ENCODE measurements at places on chromosomes 12 and 14.

DNA sequence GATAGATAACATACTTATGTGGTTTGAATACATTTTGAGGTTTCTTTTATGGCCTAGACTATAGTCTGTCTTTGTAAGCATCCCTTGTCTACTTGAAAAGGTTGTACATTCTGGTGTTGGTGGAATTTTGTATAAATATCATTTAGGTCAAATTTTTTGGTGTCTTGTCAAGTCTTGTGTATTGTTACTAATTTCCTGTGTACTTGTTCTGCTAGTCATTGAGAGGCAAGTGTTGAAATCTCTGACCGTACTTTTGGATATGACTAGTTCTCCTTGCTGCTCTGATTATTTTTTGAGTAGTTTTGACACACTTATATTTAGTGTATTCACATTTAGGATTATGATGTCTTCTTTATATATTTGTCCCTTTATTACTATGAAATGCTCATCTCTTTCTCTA, 219.6 kb downstream of the CCDC91 start:
- no peak for DNase-seq

DNA sequence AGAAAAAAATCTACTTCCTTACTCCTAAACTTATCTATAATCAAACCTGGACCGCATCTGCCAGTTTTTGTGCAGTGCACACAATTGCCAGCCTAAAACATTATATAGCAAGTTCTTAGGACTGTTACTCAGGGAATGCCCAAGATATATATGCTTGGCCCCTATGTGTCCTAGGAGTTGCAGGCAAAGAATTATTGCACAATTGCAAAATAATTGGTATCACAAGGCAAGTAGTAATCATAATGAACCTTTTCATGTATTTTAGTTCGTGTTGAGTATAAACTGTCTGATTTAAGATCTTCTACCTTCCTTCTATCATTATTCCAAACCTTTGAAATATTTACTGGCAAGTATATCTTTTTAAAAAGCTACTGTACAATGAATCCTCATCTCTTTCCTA, 45.5 kb downstream of the TMTC3 start:
- DNase-seq = no peak

DNA sequence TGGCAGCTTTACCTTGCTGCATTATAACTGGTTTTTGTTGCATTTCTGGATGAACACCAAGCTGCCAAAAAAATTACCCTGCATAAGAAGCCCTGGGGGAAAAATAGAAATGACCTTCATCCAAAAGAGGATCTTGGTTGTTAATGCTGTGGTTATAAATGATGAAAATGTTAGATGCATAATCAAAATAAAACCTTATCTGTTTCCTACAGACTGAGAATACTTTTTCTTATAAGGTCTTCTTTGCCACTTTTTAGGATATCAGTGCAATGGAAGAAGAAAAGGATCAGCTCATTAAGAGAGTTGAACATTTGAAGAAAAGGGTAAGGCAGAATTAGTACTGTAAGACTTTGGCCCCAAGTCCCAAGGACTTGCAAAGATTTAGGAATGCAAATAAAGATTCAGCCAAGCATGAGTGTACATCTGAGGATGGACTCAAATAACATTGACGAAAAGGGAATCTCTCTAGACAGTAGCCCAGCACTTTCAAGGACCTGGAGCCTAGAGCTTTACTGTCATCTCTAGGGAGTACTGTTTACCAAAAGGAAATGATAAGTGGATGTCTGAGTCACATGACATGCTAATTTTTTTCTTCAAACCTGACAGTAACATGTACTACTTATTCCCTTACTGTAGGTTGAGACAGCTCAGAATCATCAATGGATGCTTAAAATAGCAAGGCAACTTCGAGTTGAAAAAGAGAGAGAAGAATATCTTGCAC, 10.7 kb downstream of the IFT81 start:
- DNase-seq = no peak

DNA sequence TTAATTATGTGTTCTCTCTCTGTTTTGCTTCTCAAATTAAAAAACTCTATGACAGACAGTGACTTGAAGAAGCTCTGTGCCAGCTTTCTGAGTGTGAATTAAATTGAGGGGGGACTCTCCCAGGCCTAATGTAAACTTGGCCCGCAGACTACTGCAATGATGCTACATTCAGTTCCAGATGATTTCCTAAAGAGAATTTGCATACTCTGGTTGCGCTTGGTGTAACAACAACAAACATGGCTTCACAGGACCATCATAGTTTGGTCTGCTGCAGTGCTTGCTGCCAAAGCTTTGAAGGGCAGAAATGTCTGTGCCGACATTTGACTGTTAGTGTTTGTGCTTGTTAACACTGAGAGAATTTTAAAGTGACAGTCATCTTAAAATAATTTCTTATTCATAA, 25.0 kb downstream of the CFAP54 start:
- DNase-seq = no peak

- no peak for DNase-seq
Observed at GRCh38 chr12:78645956-78646355, 218.6 kb upstream of the SYT1 start.

Data from cortex of kidney (tissue), 1 donor.